ENCODE measurements at places on chromosomes 12 and 14.

DNA sequence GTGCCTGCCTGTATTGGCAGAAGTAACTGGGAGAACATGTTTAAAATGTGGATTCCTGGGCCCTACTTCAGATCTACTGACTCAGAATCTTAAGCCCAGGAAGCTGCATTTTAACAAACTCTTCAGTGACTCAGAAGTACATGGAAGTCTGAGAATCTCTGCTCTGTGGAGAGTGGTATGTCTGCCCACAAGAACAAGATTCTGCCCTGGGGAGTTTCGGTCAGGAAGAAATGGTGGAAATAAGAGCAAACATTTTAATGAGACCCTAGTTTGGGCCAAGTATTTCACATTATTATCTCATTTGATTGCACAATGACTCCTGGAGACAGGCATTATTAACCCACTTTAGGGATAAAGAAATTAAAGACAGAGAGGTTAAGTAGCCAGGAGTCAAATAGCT lies 8.2 kb downstream of the ALDH1L2 start:
- no peak for DNase-seq

DNA sequence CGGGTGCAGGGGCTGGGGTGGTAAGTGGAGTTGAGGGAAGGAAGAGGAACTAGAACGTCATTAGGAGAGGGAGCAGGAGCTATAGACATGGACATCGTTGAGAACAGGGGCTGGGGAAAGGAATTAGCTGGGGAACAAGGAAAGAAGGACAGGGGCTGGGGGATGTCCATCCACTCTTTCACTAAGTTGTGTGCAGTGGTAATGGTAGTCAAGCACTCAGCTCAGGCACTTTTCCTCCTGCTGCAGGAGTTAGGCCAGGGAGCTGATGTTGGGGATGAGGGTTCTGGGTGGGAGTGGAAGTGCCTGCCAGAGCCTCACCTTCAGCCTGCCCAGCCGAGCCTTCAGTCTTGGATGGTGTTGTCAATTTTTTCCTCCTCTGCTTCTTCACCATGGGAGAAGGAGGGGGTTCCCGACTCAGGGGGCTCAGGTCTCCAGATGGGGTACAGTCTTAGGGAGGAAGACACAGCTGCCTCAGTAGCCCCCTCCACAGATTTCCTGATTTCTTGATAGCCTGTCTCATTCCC lies 9.2 kb downstream of the AGAP2 start:
- no peak for DNase-seq

DNA sequence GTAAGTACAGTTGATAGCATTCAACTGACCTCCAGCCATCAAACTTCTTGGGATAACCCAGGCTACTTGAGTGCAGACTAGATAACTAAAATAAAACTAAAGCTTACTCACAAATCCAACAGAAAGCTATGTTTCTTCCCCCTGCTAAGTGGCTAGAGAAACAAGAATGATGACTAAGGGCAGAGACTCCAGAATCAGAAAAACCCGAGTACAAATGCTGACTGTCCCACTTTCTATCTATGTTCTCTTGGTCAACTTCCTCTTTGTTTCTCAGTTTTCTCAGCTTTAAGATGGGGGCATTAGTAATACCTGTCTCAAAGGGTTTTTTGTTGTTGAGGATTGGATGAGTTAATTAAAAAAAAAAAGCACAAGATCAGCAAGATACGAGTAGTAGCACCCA lies 6.1 kb upstream of the NUAK1 start:
- no peak for DNase-seq

GRCh38 chr12:113612793-113613192 lies 141.1 kb upstream of the LHX5 start:
- no peak for DNase-seq

Measured in suprapubic skin (tissue), 4 donors.